Esophagus squamous epithelium (tissue), 5 donors: ENCODE measurements at places on chromosomes 1 and 21.

GRCh38 chr1:58287894-58288623 lies 258.5 kb downstream of the OMA1 start:
- DNase-seq, result no peak

GRCh38 chr1:35190784-35191183 lies 2.2 kb downstream of the SFPQ start:
- DNase-seq, result no peak

DNA sequence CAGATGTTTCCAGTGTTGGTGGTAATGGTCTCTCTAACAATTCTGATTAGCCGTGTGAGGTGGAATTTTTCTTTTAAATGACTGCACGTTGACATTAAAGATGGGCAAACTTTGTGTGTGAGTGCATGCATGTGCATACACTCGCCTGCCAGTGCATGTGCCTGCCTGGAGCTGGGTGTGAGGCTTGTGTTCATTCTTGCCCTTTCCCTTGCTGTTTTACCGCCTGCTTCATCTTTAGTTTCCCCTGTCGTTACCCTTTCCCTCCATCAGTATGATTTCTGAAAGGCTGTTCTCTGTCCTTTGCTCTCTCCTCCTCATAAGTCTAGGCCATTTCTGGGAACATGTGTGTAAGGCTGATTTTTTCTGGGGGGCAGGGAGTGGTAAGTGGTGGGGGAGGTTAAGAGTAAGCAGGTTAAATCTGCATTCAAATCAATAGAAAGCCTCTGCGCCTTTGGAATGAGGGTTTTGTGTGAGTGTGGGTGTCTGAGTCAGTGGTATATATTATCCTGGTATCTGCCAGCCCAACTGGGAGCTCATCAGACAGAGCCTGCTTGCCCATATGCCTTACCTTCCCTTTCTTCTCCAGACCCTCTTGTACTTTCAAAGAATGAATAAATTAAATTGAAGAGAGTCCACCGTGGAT lies 112.5 kb downstream of the PBX1 start:
- DNase-seq, result no peak

GRCh38 chr1:234509457-234510328 lies 30.7 kb upstream of the TARBP1 start:
- no peak for DNase-seq

GRCh38 chr1:239954836-239955235 lies 136.8 kb upstream of the FMN2 start:
- no peak for DNase-seq

DNA sequence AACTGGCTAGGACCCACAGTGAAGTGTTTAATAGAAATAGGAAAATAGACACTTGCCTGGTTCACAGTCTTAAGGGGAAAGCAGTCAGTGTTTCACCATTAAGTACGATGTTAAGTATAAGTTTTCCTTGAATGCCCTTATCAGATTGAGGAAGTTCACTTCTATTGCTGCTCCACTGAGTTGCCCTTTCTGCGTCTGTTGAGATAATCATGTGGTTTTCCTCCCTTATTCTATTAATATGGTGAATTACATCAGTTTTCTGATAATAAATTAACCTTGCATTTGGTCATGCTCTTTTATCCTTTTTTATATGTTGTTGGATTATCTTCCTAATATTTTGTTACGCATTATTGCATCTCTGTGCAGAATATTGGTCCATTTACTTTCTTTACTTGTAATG lies 21.4 kb downstream of the UTS2 start:
- DNase-seq, result no peak

GRCh38 chr1:212106286-212106792 lies 70.8 kb downstream of the DTL start:
- no peak for DNase-seq

- no peak for DNase-seq
These were observed 28.6 kb downstream of the KAZN start for GRCh38 chr1:14626869-14627607.

DNA sequence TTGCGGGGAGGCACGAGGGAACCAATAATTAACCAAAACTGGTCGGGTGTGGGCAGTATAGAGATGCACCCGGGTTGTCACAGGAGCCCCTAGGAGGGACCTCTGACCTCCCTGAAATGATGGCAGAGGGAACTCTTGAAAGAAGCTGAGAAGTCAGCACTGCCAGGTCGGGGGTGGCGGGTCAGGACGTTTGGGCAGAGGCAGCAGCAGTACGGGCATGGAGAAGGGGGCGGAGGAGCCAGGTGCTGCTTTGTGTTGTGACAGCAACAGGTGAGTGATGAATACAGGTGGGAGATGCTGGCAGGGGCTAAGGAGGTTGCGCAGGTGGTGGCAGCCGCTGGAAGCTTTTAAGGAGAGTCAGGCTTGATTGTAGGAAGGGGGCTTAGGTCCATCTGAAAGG lies 11.7 kb downstream of the TNFRSF1B start:
- no peak for DNase-seq

GRCh38 chr1:199619223-199619622 lies 408.3 kb upstream of the NR5A2 start:
- DNase-seq, result no peak

DNA sequence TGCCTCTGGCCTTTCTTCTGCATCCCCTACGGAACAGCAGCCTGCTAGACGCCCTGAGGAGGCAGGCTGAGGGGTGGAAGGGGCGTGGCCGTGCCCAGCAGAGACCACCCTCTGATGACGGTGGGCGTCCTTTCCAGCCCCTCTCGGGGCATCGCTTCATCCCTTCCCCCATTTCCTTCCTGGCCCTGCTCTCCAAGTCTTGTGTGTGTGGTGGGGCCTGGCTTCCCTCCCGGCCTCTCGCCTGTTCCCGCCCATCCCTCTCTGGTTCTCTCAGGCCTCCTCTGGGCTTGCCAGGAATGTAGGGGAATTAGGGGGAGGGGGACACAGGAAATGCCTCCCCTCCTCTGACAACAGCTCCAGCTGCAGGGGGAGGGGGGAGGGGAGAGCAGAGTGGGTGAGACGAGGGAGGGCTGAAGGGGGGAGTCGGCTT lies 51.1 kb downstream of the SKI start:
- no peak for DNase-seq

DNA sequence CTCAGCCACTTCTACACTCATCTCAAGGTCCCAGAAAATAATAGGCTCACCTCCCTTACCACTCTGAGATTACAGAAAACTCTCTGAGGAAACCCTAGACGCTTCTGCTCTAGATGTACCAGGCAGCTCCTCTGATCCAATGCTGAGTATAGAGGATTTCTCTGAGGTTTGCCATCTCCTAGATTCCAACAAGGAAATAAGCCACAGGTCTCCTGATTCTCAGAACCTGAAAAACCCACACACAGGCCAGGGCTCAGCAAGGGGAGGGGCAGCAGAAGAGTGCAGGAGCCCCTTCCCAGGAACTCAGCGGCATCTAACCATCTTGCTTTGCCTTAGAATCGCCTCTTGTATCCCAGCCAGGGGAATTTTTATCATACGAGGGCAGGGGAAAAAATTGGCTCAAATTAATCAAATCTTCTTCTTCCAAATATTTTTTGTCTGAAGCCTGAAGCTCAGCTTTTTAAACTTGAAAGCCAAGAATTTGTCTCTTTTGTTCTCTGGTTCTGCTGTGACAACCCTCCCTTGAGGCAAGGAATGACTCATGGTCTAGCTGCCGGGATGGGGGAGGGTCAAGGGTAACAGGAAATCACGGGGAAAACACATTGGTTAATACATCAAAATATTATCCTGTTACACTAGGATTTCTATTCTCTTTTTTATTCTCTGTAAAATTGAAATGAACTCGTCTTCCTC lies 30.8 kb downstream of the GORAB start:
- DNase-seq, result no peak

DNA sequence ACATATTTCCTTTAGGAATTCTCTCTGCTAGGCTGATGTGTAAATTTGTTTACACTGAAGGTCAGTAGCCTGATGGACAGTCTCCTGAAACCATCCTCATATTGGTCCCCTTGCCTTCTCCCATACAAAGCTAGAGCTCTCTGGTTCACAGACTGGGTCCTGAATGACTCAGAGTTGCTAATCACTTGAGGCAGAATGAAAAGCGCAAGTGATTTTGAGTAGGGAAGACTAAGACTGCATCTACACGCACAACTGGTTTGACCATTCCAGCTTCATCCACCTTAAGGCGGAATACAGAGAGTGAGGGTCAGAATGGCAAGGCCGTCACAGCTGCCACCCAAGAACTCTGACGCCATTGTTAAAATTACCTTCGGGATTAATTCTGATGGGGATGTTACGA lies 70.2 kb upstream of the KIF26B start:
- DNase-seq, result no peak

DNA sequence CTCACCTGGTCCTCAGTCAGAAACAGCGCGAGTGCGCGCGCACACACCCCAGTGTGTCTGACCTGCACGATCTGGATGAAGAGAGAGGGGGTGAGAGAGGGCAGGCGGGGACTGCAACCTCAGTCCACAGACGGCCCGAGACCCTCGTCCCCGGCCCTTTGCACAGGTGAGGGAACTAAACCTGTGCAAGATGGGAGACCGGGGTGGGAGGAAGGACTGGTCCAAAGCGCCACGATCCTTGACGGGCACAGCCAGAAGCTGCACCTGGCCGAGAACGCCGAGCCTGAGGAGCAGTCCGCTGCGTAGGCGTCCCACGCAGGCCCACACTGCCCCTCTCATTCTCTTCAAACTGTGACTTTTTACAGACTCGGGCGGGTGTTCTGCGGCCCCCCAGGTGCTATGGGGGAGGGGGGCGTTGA lies 519 bp upstream of the IQCC start:
- DNase-seq, result no peak
